ENCODE measurements at places on chromosomes 2 and 18. TPM values are rescaled to one million over a fixed set of nuclear protein-coding genes. Genes with fewer than 3 reads are reported as not detected.

DNA sequence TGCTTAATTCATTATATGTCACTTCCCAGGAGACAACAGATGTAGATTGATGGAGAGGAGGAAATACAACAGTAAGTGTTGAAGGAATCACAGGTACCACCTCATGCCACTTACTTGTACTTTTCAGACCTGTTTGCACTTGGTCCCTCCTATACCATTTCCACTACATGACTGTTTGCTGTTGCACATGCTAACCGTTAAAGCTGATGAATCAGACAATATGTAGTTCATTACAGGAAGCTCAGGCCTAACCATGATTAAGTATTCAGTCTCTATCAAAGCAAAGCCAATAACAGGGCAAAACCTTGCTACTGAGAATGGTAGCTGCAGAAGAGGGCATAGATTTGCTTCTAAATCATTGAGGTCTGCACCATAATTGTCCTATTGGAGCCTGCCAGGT is 30.2 kb upstream of the GRP start:
- no peak for DNase-seq

HRH4 gene
- not detected for total RNA-seq

IRS1 gene
- 18.6 TPM for total RNA-seq

GRCh38 chr2:18560797-18561085 is 288 bp upstream of the RDH14 start:
- no peak for DNase-seq

GAD1 gene
- total RNA-seq, result 0.96 TPM

ANKRD29 gene
- 118 TPM for total RNA-seq

- no peak for DNase-seq
These were observed 140.9 kb upstream of the GPC1 start for GRCh38 chr2:240294514-240294913.

SERPINB4 gene
- not detected for total RNA-seq

DNA sequence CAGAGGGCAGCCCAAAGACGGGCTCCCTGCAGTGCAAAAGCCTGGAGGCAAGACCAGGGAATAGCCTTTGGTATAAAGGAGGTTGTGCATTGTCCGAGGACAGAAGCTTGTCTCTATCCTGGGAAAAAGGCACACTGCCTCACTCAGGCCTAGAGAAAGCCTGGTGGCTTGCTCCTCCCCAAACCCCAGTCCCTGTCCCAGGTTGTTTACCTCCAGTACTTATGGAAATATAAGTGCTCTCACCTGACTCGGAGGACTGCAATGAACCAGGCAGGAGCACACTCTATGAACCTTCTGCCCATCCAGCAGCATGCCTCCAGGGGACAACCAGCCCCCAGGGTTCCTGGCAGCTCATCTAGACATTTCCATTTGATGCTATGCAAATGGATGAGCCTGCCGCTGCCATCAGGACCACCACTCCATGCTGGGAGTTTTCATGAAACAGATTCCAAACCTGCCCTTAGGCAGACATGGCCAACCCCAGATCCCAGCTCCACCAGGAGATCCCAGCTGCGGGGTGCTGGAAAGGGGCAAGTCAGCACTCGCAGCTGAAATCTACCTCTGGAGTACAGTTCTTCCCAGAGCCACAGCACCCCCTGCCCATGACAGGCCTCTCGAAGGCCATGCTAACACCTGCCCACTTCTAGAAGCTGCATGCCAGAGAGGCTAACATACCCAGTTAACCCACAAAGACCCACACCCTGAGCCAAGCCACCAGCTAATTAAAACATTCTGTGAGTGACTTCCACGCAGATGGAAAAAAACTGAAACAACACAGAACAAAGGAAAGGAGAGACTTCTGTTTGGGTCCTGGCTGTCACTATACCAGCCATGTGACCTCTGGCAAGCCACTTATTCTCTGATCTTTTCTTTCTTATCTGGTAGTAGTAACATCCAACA is 101.7 kb downstream of the TTC32 start:
- DNase-seq, result no peak

GRCh38 chr2:227198866-227199265 is 34.4 kb downstream of the COL4A3 start:
- no peak for DNase-seq

GRCh38 chr18:11795916-11796315 is 55.3 kb upstream of the CHMP1B start:
- DNase-seq, result no peak

SGPP2 gene
- total RNA-seq, result 0.21 TPM

DNA sequence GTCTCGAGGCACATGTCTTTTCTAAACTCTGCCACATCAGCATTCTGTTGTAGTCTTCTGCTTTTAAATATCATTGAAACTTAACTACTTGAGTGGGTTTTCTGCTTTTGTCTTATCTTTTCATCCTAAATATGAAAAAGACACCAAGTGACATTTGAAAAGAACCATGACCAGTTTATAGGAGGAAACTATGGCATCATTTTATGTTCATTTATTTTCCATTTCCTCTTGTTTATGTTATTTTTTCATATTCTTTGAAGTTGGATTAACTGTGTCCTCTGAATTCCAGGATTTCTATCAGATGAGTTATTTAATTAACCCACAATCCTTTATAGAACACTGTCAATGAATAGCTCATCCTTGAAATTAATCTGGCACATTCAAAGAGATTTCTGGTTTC is 93.4 kb upstream of the ARHGAP28 start:
- no peak for DNase-seq

GRCh38 chr18:55934821-55935220 is 346.8 kb upstream of the TCF4 start:
- no peak for DNase-seq

All from ascending aorta (tissue), 2 donors.